Heart left ventricle (tissue), 16 donors: ENCODE measurements at places on chromosomes 12 and 14. TPM values are rescaled to one million over a fixed set of nuclear protein-coding genes. Genes with fewer than 3 reads are reported as not detected.
A peak's percentile ranks its signal among the peaks of the same experiment; 100 is the strongest.

Gene CLEC4D
- not detected for total RNA-seq

DNA sequence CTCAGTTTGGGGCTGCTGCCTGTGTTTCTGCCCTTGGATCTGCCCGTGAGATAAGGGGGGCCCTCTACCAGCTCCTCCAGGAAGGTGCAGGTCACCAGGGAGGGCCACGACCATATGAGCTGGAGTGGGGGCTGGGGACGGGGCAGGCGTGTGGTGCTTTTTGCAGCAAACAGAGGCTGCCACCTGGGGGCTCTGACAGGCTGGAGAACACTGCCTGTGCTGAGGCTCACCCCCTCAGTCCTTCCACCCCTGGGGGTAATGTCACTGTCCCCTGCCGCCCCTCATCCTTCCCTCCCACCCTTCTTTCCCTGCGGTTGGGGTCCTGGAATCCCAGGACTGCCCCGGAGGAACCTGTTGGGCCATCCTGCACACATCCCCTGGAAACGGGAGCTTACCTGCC is 3.2 kb downstream of the PLD4 start:
- no peaks in the 10 kb centered on the region for H3K36me3 ChIP-seq
- no peak overlapping the region for H3K27ac ChIP-seq

- H3K27ac ChIP-seq, result no peak overlapping the region
- DNase-seq, result peak; percentile 32
- no peaks in the 10 kb centered on the region for H3K4me1 ChIP-seq
These were observed 21.1 kb upstream of the ADAM20 start for GRCh38 chr14:70555890-70556289.

DNA sequence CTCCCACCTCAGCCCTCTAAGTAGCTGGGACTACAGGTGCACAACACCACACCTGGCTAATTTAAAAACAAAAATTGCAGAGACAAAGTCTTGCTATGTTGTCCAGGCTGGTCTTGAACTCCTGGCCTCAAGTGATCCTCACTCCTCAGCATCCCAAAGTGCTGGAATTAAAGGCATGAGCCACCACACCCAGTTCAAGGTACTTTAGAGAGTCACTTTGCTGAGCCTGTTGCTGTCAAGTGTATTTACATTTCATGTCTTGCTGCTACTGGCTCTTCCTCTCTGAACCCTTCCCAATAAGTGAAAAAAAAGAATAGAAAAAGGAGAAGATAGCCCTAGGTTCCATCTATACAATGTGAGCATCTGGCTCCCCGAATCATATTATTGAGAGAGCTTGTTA is 38.4 kb downstream of the SLCO1A2 start:
- H3K4me3 ChIP-seq, result no peak overlapping the region
- H3K27ac ChIP-seq, result no peak overlapping the region
- no peaks in the 10 kb centered on the region for H3K36me3 ChIP-seq
- no peaks in the 10 kb centered on the region for H3K4me1 ChIP-seq
- DNase-seq, result no peak

Gene KRT6C
- not detected for total RNA-seq

DNA sequence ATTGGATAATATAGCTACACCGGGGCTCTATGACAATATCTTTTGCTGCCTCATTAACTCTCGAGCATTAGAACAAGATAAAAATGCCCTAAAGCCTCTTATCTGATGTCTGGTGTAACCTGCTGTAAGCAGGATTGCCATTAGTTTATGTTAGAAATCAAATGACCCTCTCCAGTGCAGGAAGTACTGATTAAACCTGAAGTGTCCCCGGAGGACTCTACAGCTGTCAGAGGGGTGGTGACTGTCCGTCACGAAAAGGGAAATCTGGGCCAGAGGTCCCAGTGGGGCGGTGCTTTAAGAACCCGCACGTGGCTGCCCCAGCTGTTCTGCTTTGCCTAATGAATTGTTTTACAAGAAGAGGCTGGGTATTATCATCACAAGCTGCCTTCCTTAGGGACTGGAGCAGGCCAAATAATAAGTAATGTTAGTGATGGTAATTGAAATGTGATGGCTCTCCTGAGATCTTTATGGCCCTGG is 55.7 kb downstream of the LIN52 start:
- H3K36me3 ChIP-seq, result no peaks in the 10 kb centered on the region
- peaks cover 16% of the 10 kb centered on the region for H3K4me1 ChIP-seq
- H3K27ac ChIP-seq, result no peak overlapping the region
- H3K4me3 ChIP-seq, result no peak overlapping the region
- peak; percentile 88 for DNase-seq

DNA sequence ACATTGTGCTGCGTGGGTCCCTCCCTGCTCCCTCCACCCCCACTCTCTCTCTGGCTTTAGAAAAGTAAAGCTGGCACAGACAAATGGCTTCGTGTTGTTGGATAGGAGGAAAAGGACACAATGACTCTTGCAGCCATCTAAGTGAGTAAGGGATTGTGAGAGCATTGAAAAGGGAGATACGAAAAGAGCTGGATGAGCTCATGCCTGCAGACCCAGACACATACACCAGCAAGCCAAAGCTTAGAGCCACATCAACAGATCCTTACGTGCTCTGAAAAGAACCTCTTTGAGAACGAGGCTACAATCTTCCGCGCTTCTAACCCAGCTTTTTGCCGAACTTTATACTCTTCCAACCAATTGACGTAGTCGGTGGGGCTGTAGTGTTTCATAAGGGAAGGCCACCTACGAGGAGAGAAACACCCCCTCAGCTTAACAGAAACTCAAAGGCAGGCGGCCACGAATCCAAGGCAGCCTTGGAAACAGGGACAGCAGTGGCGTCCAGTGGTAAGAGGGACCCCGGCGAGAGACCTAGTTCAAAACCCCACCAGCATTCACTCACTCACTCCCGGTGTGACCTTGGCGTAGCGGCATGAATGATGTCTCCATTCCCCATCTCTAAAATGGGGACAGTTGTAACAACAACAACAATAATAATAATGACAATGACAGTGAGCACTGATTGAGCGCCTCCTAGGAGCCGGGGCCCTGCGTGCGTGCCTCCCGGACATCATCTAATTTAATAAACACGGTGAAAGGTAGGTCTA is 1.1 kb downstream of the FBXO21 start:
- H3K4me3 ChIP-seq, result peak overlapping the region; percentile 87
- H3K27me3 ChIP-seq, result no peaks in the 10 kb centered on the region
- peaks cover 3% of the 10 kb centered on the region for H3K36me3 ChIP-seq
- DNase-seq, result peak; percentile 9
- H3K27ac ChIP-seq, result peak overlapping the region; percentile 56
- H3K4me1 ChIP-seq, result peaks cover 16% of the 10 kb centered on the region

- H3K4me3 ChIP-seq, result no peak overlapping the region
- no peak for DNase-seq
- H3K4me1 ChIP-seq, result no peaks in the 10 kb centered on the region
- no peak overlapping the region for H3K27ac ChIP-seq
- no peaks in the 10 kb centered on the region for H3K36me3 ChIP-seq
These were observed 1045.2 kb downstream of the FLRT2 start for GRCh38 chr14:86575141-86575540.

Gene INSM2
- total RNA-seq, result not detected

Gene ATP6V1D
- total RNA-seq, result 186 TPM

DNA sequence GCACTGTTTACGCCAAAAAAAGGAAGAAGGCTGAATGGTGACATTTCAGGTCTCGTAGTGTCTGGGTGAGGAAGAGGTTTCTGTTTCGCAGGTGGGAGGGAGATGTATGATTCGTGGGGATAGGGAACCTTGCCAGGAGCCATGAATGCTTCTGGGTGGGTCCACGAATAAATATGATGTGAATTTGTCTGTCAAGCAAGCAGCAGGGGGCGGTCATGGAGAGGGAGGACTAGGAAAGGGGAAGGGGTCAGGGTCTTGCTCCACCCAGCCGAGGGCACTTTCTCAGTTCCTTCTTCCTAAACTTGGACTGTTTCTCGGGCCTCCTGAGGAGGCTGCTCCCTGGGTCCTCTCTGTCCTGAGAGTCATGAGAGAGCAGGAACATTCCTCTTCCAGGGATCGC is 72.5 kb downstream of the LGMN start:
- peaks cover 19% of the 10 kb centered on the region for H3K4me1 ChIP-seq
- H3K27ac ChIP-seq, result no peak overlapping the region
- no peak for DNase-seq
- no peak overlapping the region for H3K4me3 ChIP-seq

Gene RND1
- not detected for total RNA-seq

- peaks cover 3% of the 10 kb centered on the region for H3K27me3 ChIP-seq
- H3K4me1 ChIP-seq, result no peaks in the 10 kb centered on the region
- no peak overlapping the region for H3K27ac ChIP-seq
- DNase-seq, result no peak
These were observed 147.2 kb downstream of the NDUFA12 start for GRCh38 chr12:94856324-94856723.

DNA sequence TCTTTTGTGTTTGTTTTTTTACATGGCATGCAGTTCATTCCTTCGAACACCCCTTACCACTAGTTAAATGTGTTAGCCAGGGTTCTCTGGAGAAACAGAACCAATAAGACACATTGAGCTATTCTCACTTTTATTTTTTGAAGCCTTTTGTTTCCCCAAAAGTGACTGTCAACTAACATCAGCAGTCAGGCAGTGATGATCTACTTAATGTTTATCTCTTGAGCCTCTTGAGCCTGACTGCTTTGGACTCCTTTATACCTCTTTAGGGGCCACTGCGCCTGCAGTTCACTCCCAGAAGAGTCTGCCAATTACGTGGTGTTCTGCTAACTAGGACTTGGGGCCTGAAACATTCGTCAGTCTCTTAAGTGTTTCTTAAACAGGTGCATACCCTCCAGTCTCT is 163.7 kb upstream of the FLRT2 start:
- H3K4me1 ChIP-seq, result no peaks in the 10 kb centered on the region
- no peak for DNase-seq
- no peaks in the 10 kb centered on the region for H3K27me3 ChIP-seq

DNA sequence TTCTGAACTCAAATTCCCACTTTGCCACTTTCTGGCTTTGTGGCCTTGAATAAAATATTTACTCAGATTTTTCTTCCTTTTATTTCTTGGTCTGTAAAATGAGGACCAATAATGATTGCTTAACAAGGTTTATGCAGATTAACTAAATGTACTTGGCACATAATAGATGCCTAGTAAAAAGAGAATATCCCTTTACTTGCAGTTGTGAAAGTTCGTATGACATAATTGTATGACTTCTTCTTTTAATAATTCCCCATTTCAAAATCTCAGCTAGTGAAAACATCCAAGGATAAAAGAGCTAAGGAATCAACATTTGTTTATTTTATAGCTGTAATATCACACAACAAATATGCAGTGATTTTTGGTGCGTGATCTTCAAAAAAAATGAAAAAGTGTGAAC is 215.6 kb upstream of the ATP2B1 start:
- no peak overlapping the region for H3K27ac ChIP-seq
- no peak for DNase-seq
- no peaks in the 10 kb centered on the region for H3K27me3 ChIP-seq
- no peaks in the 10 kb centered on the region for H3K36me3 ChIP-seq
- no peaks in the 10 kb centered on the region for H3K4me1 ChIP-seq

Gene MAP3K9
- 1.9 TPM for total RNA-seq

Gene CD4
- 57.9 TPM for total RNA-seq

- no peaks in the 10 kb centered on the region for H3K27me3 ChIP-seq
- no peak for DNase-seq
- no peak overlapping the region for H3K27ac ChIP-seq
- no peak overlapping the region for H3K4me3 ChIP-seq
- no peaks in the 10 kb centered on the region for H3K36me3 ChIP-seq
- H3K4me1 ChIP-seq, result peaks cover 12% of the 10 kb centered on the region
These were observed 11.4 kb upstream of the ORAI1 start for GRCh38 chr12:121614872-121615467.

DNA sequence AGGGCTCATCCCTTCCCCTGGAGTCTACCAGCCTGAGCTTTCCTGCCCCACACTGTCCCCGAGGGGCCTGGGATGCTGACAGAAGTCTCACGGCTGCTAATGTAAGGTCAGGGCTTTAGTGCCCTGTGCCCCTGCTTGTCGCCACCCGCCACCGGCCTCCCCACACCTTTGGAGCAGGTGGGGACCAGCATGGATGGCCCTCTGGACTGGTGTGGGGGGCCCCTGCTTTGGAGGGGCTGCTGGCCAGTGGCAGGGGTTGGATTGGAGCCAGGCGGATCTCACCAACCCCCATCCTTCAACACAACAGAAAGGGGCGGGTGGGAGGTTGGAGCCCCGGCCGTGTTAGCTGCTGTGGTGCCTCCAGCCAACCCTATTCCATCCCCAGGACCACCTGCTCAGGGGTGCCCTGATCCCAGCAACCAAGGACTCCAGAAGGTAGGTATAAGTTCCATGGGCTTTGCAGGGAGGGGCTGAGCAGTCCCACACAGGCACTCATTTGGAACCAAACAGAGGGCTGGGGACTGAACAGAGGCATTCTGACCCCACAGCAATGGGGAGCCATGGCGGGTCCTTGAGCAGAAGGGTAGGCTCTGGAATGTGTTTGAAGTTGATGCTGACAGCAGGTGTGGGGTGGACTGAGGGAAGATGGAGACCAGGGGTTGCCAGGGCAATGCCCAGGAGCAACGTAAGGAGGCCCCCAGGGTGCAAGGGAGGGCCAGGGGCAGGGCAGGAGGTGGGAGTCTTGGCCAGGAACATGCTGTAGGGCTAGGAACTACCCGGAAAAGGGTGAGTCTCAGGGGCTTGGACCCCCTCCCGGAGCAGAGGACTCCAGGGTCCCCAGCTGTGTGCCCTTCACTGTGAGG is 145.1 kb upstream of the C14orf180 start:
- no peak overlapping the region for H3K27ac ChIP-seq
- no peaks in the 10 kb centered on the region for H3K27me3 ChIP-seq
- peaks cover 10% of the 10 kb centered on the region for H3K4me1 ChIP-seq
- no peak overlapping the region for H3K4me3 ChIP-seq
- DNase-seq, result no peak

- no peak for DNase-seq
- no peaks in the 10 kb centered on the region for H3K4me1 ChIP-seq
- no peaks in the 10 kb centered on the region for H3K27me3 ChIP-seq
- H3K4me3 ChIP-seq, result no peak overlapping the region
These were observed 68.9 kb upstream of the NCOR2 start for GRCh38 chr12:124636138-124636978.

GRCh38 chr12:94225947-94226630 is 77.7 kb downstream of the PLXNC1 start:
- H3K27ac ChIP-seq, result no peak overlapping the region
- H3K4me1 ChIP-seq, result no peaks in the 10 kb centered on the region
- no peaks in the 10 kb centered on the region for H3K27me3 ChIP-seq
- no peak for DNase-seq
- no peaks in the 10 kb centered on the region for H3K36me3 ChIP-seq

DNA sequence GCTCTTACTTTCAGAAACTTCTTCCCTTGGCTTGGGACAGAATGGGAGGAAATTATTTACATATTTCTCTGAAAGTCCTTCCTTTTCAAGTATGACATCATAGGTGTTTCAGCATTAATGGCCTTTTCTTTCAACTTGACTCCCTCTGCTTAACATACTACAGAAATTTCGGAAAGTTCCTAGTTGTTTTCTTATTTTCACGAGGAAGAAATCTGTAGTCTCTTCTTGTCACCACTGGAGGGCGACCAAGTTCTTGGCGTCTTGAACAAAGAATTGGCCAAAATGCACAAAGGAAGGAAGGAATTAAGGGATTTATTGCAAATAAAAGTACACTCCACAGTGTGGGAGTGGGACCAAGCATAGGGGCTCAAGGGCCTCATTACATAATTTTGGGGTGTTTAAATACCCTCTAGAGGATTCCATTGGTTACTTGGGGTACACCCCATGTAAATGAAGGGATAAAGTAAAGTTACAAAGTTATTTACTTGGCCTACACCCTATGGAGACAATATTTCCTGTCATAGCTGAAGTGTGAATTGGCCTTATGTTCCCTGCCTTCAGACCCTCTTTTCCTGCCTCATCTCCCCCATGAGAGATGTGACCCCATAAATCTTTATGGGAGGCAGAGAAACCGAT is 70.4 kb downstream of the RPL10L start:
- no peak overlapping the region for H3K4me3 ChIP-seq
- H3K27me3 ChIP-seq, result no peaks in the 10 kb centered on the region
- no peak for DNase-seq
- no peaks in the 10 kb centered on the region for H3K4me1 ChIP-seq

- H3K27ac ChIP-seq, result no peak overlapping the region
- H3K27me3 ChIP-seq, result no peaks in the 10 kb centered on the region
- no peaks in the 10 kb centered on the region for H3K36me3 ChIP-seq
- H3K4me1 ChIP-seq, result no peaks in the 10 kb centered on the region
These were observed 69.7 kb downstream of the TSPAN11 start for GRCh38 chr12:30996255-30996654.
